ENCODE measurements at places on chromosomes 2 and 18. TPM values are rescaled to one million over a fixed set of nuclear protein-coding genes. Genes with fewer than 3 reads are reported as not detected.

IL18R1 gene
- 1.1 TPM for total RNA-seq

ACTG2 gene
- 40.8 TPM for total RNA-seq

- no peak for ATAC-seq
Measured at GRCh38 chr2:192413812-192414681, 219.3 kb upstream of the TMEFF2 start.

TMEM163 gene
- total RNA-seq: 0.20 TPM

GRCh38 chr2:45083175-45083574 is 73.9 kb upstream of the SIX2 start:
- ATAC-seq: no peak

GRCh38 chr2:127410871-127411652 is 7.2 kb upstream of the PROC start:
- ATAC-seq: no peak

Data from esophagus mucosa (tissue), 1 donor.